Activated CD4-positive, alpha-beta T cell treated with anti-CD3 and anti-CD28 coated beads, Interleukin-2, amount 50 U/mL, for 4 hours (primary cell): ENCODE measurements at places on chromosomes 2 and 18.

GRCh38 chr2:109322111-109322510, 193.1 kb downstream of the SH3RF3 start:
- no peak for DNase-seq

DNA sequence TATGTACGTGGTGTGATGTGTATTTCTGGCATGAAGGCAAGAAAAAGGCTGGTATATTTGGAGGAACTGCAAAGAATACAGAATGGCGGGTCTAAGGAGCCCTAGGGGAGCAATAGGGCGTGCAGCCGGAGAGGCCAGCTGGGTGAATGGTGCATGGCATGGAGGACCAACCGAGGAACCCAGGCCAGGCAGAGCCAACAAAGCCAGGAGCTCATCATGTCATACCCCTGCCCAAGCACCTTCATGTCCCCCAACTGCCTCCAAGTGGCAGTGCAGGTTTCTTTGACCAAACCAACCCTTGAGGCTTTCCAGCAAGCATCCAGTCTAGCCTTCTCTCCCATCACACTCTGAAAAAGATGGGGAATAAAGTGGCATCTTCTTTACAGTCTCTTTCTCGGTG, 8.9 kb upstream of the KCNK3 start:
- no peak for DNase-seq

DNA sequence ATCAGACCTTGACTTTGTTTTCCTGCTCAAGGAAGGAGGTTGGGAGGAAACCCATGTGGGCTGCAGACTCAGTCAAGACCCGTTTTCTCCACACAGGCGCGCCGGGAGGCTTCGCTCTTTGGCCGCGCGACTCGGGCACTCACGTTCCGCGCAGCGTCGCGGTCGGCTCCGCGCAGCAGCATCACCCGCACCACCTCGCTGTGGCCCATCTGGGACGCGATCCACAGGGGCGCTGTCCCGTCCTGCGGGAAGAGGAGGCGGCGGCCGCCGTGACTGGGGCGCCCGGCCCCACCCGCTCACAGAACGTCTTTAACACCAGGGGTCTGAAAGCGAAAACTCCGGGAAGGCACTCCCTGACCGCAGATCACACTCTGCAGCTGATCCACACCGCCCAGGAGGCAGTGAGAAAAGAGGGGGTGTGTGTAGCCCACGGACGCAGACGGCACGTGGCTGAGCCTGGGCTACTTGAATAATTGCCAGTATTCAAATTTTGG, 33.1 kb upstream of the NPC1 start:
- DNase-seq: peak; percentile 1

GRCh38 chr2:190965580-190966222, 48.3 kb downstream of the STAT1 start:
- DNase-seq: no peak

DNA sequence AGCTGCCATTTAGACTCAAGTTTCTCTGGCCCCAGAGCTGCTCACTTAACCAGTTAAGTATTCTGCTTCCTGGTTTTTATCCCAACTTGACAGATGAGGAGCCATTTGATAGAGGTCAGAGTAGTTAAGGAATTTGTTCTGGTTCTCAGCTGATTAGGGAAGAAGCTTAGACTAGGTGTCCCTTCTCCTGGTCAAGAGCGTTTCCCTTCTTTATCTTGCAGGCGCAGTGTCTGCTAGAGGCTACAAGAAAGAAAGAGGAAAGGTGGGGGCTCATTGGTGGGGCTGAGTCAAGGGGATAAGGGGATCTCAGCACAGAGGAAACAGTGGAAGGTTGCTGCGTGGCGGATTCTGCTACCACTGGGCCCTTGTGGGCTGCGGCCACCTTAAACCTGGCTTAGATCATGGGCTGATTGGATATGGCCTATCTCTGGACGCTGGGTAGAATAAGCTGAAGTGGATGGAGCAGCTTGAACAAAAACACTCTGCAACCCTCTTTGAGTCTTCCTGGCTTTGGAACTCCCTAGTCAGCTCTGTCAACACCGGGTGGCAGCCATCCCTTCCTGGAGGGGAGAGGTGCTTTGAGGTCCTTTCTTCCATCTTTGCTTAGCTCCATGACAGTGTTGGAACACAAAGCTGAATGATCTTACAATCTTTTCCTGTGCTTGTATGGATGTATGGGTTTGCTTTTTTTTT, 70.8 kb downstream of the QPCT start:
- DNase-seq: no peak

DNA sequence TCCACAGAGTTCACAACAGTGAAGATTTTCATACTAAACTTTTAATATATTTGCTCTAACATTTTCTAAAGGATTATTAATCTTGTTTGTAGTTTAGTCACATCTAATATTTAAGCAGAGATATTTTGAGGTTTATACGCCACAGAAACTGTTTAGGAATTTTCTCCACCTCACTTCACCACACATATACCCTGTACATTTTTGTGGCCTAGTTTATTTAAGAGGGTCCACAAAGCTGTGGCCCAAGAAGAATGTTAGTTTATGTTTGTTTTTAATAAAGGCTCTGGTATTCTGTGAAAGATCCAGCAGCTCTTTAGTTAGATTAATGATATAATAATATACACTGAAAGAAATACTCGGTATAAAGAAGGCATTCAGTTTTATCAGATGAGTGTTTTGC, 132.7 kb upstream of the TTC27 start:
- DNase-seq: no peak

- DNase-seq: no peak
Observed at GRCh38 chr2:144996225-144996795, 476.4 kb upstream of the ZEB2 start.

- DNase-seq: no peak
Observed at GRCh38 chr2:168120730-168121129, 126.7 kb downstream of the STK39 start.

DNA sequence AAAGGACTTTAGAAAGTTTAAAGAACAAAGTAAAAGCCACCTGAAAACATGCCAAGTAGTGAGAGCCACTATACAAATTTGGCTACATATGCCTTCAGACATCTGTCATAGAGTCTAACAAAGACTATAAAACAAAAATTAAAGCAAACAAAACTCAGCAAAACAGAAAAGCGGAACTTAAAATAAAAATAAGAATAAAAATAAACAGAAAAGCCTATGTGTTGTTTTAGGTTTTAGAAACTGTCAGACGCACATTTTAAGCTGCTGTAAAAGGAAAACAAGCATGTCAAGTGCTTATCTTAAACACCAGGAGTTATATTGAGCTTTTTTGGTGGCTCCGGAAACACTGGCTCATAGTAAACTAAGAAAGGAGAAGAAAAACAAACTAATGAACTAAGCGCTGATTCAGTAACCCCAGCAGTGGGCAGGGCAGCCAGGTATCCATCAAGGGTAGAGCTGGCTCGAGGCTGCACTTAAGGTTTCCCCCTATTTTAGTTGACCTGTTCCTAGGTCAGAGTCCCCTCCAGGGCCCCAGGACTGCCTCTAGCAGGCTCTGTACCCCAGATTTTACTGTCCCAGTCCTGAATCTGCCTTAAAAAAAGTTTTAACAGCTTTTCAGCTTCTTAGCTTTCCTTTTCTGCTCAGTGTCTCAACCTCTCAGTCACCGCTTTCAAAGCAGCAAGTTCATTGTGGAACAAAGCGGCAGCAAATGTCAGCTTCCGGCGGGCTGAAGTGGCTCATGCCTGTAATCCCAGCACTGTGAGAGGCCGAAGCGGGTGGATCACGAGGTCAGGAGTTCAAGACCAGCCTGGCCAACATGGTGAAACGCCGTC, 15.4 kb upstream of the RMC1 start:
- DNase-seq: peak; percentile 22

GRCh38 chr18:77634494-77634893, 384.8 kb downstream of the GALR1 start:
- DNase-seq: no peak

DNA sequence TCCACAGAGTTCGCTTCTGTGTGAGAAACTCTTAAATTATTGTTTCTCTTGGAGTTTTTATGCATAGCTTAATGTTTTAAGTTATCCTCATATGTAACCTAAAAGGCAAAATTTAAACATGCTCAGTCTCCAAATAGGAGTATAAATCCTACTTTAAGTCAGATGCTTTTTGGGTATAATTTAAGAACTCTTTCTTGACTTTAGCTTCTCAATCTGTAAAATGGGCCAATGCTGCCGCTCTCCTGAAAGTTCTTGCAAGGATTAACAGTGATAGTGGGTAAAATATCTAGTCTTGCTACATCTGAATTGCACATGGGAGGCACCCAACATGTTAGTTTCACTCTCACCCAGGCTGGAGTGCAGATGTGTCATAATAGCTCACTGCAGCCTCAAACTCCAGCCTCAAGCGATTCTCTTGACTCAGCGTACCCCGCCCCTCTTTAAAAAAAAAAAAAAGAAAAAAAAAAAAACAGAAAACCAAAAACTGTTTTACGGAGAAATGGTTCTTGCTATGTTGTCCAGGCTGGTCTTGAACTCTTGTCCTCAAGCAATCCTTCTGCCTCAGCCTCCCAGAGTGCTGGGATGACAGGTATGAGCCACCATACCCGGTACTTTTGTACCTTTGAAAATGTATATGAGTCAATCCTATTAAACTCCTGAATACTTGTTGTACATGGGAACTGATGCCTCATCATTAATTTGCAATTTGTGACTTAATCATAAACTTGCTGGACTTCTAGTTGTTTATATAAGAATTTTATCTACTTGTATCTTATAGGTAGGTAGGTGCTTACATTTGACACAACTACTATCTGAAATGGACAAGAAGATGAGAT, 1.8 kb downstream of the FBXO48 start:
- DNase-seq: peak; percentile 23

DNA sequence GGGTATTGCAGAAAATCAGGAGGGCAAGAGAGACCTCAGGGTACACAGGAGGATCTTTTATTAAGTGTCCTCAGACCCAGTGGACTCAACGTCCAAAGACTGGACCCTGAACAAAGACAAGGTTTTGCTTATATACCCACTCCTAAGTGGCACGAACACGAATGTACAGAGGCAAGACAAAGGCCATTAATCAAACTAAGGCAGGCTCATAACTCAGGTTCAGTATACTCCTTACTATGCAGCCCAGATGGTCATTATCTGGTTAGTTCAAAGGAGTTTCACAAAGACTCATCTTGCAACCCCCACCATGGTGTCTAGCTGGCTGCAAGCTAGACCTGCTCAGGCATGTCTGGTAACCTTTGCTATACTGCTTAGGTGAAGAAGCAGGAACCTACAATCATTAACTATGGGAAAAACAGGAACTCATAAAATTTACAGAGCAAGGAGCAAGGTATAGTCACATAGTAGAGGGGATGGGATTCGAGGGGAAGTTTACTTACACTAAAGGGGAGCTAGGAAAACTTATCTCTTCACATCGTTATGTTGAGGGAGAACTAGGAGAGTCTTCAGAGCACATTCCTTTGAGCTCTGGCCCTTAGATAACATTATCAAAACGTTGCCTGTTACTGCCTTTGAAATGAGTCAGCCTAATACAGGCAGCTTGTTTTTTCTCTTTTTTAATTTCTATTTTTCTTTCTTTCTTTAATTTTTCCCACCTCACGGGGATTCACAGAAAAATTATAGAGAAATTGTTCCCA, 33.9 kb downstream of the SLC4A3 start:
- DNase-seq: no peak

- DNase-seq: no peak
Observed at GRCh38 chr2:71063216-71063615, 5.2 kb upstream of the NAGK start.

DNA sequence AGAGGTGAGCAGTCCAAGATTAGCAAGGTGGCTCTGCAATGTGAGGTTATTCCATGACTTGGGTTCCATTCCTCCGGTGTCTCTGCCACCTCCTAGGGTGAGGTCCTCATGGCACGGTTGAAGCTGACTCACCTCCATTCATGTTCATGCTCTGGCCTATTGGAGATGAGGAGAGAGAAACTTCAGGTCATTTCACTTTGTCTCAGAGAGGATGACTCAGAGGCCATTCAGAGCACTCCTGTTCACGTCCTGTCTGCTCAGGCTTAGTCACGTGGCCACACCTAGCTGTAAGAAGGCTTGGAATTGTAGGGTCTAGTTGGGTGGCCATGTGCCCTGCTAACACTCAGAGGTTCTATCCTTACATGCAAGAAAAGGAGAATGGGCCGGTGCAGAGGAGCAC, 67.5 kb upstream of the MBOAT2 start:
- DNase-seq: no peak

DNA sequence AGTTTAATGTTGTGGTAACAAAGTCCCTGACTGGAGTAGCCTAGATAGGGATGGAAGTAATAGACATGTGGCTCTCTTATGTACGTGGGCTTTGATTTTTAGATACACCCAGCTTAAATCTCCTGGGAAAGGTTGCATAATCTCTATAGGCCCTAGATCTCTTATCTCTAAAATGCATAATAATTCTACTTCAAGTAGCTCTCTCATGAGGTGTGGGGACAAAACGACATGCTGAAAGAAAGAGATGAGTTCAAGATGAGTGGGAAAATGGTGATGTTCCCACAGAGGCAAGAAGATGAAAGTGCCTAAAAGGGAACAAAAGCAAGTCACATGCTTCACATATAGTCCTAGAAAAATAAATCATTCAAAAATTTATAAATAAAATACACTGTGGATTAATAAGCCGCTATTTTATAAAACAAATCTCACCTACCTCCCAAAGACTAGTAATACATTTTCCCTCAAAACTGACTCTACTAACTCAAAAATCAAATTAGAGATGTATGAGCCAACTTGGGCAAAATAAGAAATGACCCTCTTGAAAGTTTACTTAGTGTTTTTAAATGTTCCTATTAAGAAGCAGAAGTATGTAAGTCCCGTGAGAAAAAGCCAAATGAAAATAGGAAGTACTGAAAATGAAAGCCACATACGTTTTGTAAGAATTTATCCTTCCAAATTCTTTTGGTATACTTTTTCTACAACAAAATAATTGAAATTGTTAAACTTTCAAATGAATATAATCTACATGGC, 148.2 kb upstream of the ITGA4 start:
- DNase-seq: no peak

DNA sequence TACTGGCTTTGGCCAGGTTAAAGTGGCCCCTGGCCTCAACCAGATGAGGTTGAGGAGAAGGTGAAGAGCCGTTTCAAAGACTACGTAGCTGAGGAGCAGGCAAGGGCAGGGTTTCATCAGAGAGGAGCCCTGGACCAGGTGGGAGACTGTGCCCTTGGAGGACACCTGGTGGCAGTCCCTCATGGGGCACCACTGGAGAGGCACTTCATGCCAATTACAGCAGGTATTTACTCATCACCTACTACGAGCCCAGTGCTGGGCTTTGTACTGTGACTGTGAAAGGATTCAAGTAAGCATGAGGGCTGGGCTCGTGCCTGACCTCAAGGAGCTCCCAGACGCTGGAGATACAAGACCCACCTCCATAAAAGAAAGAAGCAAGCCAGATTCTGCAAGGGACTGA, 37.6 kb downstream of the SMAD7 start:
- peak; percentile 53 for DNase-seq

DNA sequence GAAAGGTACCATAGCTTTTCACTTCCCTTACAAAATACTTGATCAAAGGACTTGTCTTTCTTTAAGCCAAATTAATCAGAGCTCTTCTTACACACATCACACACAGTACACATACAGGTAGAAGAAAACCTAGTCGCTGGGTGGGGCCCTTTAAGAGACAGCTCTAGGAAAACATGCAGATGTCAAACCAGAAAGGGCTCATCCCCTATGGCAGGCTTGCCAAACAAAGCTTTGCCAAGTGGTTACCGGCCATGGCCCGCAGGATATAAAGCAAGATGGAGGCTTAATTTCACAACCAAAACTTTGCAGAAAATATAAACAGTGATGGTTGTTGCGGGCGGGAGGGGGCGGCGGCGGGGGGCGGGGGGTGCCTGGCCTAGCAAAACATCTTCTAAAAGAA, 2156.0 kb upstream of the PIK3C3 start:
- no peak for DNase-seq

- no peak for DNase-seq
Observed at GRCh38 chr2:240520974-240521350, 36.8 kb downstream of the ANKMY1 start.
